ENCODE measurements at places on chromosomes 2 and 18.
A peak's percentile ranks its signal among the peaks of the same experiment; 100 is the strongest.

DNA sequence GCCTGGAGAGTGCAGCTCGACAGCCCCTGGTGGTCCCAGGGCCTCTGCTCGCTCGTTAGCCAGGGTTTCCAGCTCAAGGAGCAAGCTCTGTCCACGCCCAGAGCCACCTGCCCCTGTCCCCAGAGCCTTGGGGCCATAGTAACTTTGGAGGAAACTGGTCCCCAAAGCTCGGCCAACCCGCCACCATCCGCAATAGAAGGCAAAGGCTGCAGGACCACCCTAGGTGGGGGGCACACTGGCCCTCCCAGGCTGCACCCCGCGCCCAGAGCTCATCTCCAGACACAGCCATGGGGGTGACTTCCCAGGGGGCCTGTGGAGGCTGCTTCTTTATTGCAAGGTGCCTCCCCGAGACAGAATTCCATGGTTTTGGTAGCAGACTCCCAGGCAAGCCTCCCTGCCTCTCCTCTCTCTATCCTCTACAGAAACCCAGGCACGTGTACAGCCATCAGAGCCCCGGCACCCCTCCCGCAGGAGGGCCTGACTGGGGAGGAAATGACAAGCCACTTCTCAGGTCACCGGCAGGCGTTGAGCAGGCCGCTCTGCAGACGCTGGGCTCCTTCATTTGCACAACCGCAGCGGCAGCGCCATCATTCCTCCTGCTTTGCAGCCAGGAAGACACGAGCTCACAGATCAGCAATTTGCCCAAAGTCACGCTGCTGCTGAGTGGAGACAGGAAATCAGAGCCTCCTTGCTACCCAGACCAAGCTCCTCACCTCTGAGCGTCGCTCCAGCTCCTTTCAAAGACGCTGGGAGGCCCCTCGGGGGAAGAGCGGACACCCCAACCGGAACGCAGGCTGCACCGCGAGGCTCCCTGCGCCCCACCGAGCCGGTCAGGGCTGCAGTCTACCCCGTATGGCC is 80.2 kb downstream of the NDUFA10 start:
- no peak for DNase-seq

- no peak for DNase-seq
Measured at GRCh38 chr18:35029770-35030169, 11.4 kb upstream of the MAPRE2 start.

DNA sequence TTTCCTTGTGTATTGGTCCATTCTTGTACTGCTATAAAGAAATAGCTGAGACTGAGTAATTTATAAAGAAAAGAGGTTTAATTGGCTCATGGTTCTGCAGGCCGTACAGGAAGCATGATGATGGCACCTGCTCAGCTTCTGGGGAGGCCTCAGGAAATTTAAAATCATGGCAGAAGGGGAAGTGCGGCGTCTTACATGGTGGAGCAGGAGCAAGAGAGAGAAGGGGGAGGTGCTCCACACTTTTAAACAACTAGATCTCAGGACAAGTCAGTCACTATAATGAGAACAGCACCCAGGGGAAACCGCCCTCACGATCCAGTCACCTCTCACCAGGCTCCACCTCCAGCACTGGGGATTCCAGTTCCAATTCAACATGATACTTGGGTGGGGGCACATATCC is 54.3 kb downstream of the MSH2 start:
- no peak for DNase-seq

DNA sequence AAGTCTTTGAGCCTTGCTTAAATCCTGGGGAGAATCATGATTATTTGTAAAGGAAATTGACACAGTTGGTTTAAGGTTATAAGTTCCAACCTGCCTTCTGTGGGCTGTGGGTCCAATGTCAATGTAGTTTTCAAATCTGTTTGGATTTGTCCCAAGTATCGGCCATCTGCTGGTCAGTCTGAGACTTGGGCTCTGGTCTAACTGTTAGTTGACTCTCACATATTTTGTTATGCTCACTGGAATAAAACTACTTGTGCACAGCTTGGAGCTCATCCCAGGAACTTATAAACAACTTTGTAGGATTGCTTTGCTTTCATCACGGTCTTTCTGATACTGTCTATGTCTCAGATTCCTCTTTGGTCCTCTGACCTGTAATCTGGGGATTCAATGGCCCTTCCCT is 1026.2 kb upstream of the ZEB2 start:
- DNase-seq, result no peak

DNA sequence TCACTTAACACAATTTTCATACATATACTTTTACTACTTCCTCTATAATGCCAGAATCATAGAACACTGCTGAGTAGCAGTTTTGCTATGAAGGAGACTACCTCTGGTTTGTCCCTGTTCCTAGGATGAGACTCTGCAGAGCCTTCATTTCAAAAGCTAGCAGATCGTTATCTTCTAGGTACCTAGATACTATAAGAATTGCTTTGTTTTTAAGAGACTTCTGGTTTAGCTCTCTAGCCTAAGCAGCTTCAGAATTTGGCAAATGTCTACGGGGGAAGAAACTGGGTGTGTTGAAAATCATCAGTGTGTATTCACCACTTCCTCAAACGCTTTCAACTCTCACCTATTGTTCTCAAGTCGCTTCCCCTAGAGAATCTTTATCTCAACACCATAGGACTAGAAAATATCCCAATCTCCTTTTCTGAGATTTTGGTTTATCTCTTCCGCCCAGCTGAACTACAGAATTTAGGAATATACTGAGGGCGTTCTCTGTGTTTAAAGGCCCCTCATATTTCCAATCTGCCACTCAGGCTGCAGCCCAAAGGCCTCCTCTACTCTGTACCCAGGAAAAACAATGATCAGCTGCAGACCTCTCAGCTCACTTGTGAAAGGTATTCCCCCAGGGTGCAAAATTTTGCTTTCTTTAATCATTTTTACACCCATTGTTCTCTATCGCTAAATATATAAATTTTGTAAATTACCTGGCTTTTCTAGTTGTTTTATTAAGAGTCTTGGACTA is 28.7 kb downstream of the SMAD2 start:
- DNase-seq, result peak; percentile 47

- no peak for DNase-seq
Measured at GRCh38 chr2:45380131-45380836, 230.8 kb downstream of the SRBD1 start.

DNA sequence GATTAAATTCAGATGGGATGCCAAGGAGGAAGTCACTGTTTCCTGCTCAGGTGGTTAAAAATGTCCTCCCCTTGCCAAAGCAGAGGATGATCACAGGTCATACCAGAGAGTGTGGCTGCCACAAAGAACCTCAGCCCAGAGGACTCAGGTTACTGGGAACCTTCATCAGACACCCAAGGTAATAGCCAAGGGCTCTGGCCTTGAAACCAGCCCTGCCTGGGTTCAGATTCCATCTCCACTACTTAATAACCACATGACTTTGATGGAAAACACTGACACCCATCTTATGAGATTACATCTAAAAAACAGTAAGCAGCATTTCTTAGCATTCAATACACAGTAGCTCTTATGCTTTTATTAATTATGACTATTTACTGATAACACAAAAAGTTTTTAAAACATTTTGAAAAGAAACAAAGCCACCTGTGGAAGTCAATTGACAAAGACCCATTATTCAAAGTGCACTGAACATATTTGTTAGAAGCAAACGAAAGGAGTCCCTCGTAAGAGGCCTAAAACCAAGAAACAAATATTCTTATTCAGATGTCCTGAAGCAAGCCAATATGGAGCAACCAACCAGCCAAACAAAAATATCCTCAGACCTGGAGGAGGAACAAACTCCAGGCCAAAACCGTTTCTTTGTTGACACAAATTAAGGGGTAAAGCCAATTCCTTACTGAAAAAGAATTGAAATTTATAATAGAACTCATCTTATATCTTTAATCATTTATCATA is 241.5 kb downstream of the RNF152 start:
- no peak for DNase-seq

DNA sequence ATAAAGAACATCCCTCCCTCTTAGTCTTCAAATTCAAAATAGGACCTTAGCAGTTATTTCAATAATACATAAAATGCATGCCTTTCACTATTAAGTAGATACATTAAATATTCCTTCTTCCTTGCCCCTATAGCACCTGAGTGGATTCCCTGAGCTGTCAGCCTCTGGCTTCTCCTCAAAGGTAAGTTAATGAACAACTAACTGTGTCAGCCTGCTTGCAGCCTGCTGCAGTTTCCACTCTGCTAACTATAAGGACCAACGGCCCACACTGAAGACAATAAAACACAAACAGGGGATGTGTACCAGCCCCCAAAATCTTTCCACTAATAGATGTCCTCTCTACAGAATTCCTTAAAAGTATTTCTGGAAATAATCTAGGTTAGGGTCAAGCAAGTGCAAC is 5.0 kb downstream of the KCTD1 start:
- DNase-seq, result no peak

GRCh38 chr2:5070257-5070656 is 621.9 kb upstream of the SOX11 start:
- no peak for DNase-seq

- DNase-seq, result no peak
Measured at GRCh38 chr2:10382354-10383061, 65.6 kb downstream of the ODC1 start.

GRCh38 chr18:1846640-1847039 is 724.7 kb downstream of the METTL4 start:
- no peak for DNase-seq

GRCh38 chr2:10254373-10255188 is 48.1 kb upstream of the HPCAL1 start:
- DNase-seq, result no peak

- no peak for DNase-seq
Measured at GRCh38 chr2:183113630-183114029, 10.6 kb upstream of the NUP35 start.

GRCh38 chr2:36650031-36650829 is 46.3 kb upstream of the VIT start:
- no peak for DNase-seq

DNA sequence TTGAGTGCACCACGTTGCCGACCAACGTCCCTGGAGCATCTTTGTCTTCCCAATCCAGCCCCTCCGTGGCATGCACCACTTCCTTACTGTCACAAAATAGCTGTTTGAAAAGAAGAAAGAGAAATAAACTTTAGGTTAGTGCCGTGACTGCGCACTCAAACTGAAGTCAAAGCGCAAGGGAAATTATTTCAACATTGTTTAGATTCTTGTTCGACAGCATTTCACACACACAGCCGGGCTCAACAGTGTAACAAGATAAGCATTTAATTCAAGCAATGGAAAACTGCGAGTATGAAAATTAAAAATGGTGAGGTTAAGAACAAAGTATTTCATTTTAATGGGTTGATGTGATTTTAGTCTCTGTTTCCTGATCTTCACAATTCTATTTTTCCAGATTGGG is 108.6 kb downstream of the NXPH2 start:
- no peak for DNase-seq

GRCh38 chr2:239316562-239317465 is 84.0 kb downstream of the HDAC4 start:
- DNase-seq, result no peak

- no peak for DNase-seq
Measured at GRCh38 chr18:22283397-22283796, 114.0 kb downstream of the GATA6 start.

- no peak for DNase-seq
Measured at GRCh38 chr18:40957533-40958070, 997.4 kb upstream of the PIK3C3 start.

- DNase-seq, result no peak
Measured at GRCh38 chr2:74528600-74529356, 728 bp downstream of the AUP1 start.

- DNase-seq, result no peak
Measured at GRCh38 chr2:85794038-85794441, 40.2 kb downstream of the ATOH8 start.

DNA sequence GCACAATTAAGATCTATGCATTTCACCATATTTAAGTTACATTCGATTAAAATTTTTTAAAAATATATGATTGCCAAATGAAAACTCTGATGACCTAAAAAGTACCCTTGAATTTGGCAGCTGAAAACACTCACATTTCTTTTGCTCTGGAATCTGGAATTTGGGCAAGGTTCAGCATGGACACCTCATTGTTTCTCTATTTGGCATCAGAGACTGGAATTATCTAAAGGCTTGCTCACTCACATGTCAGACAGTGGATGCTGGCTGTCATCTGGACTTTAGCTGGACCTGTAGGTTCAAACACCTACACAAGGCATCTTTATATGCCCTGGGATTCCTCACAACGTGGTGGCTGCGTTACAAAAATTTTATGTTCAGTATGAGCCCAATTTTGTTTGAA is 16.1 kb downstream of the MBOAT2 start:
- DNase-seq, result no peak

DNA sequence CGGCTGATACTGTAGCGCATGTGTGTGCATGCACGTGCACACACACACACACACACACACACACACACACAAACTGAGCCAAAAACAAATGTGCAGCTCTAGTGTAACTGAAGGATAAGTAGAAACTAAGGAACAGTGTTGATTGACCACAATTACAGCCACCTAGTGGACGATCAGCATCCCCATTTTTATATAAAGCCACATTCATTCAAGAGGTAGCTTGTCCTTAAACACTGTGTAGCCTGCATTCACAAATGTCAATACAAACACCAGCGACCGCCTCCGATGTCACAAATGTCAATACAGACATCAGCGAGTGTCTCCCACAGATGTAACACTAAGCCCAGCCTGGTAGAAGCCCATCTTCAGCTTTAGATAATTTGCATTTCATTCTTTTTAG is 167.4 kb downstream of the PTGR3 start:
- DNase-seq, result no peak

- DNase-seq, result no peak
Measured at GRCh38 chr2:189362283-189362682, 79.0 kb upstream of the WDR75 start.

DNA sequence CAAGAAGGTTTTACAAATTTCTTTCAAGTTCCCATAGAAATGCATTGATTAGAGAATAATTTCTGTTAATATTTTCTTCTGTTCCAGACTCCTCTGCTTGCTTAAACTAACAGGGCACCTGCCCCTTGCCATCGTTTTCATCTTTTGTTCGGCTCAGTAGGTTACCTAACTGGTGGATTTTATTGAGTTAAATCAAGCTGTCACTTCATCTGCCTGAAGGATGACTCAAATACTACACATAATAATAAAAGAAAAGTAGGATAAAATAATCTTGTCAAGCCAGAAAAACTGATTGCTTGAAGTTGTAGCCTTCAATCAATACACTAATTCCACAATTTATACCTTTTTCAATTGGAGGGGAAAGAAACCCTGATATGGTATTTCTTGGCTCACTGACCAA is 234.0 kb downstream of the NR4A2 start:
- no peak for DNase-seq

GRCh38 chr2:47653902-47654789 is 128.8 kb upstream of the MSH6 start:
- no peak for DNase-seq

- DNase-seq, result no peak
Measured at GRCh38 chr2:37851428-37851827, 73.7 kb upstream of the RMDN2 start.

- DNase-seq, result no peak
Measured at GRCh38 chr2:127551221-127551930, 15.9 kb downstream of the MYO7B start.

- peak; percentile 53 for DNase-seq
Measured at GRCh38 chr2:197599285-197599965, 76.0 kb downstream of the RFTN2 start.

DNA sequence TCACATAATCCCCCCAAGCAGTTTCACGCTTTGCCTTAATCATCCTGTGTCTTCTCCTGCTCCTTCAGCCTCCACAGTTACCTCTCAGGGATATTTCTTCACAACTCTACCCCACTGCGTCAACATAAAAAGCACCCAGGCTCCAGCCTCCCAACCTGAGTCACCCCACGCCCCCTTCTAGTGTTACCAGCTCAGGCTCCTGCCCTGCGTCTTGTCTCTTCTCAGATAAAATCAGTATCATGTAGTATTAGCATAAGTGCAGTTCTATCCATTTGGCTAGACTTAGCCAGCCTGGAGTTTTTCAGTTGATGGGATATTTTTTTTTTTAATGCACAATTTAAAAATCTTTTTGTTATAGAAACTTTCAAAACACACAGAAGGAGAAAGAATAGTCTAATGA is 9.6 kb upstream of the PELI1 start:
- DNase-seq, result no peak
